ENCODE measurements at places on chromosomes 16 and 17.

DNA sequence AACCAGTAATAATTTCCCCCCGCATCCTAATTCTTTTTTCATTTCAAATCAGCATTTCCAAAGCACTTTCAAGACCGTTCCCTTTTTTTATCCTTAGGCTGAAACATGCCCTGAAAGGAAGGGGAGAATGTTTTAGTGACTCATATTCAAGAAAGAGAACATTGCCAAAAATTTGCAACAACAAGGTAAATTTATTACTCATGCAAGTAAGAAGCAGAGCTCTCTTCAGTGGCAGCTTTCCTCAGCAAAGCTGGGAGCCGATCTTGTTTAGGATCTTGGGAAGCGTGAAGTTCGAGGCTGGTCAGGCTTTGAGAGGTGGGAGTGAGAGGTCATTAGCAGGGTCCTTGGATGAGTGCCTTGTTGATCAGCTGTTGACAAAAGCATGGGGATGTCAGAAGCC lies 129.5 kb downstream of the PRKCA start:
- no peak for DNase-seq

- DNase-seq, result no peak
These were observed 6.3 kb downstream of the SLC38A7 start for GRCh38 chr16:58678269-58678668.

GRCh38 chr16:89137666-89138512 lies 33.7 kb upstream of the CDH15 start:
- no peak for DNase-seq

DNA sequence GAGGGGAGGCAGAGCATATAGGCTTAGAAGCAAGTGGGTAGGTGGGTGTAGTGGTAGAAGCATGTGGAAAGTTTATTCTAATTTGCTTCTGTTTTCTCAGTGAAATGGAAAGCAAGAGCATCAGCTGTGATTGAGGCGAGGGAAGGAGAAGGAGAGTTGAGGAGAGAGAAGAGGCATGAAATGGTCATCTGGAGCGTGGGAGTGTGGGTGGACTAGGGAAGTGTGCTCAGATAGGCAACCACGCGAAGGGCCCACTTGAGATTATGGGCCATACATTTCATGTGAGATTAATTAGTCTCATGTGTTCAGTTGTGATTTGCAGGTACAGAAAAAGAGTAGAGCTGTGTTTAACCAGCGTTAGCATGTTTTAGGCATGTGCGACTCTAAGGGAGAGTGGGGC lies 20.8 kb upstream of the CDC6 start:
- DNase-seq, result no peak

- DNase-seq, result no peak
These were observed 542.4 kb upstream of the C16orf82 start for GRCh38 chr16:26524281-26524680.

- no peak for DNase-seq
These were observed 32.0 kb downstream of the ABCC1 start for GRCh38 chr16:15981382-15981781.

GRCh38 chr16:23966597-23967394 lies 131.0 kb downstream of the PRKCB start:
- no peak for DNase-seq

DNA sequence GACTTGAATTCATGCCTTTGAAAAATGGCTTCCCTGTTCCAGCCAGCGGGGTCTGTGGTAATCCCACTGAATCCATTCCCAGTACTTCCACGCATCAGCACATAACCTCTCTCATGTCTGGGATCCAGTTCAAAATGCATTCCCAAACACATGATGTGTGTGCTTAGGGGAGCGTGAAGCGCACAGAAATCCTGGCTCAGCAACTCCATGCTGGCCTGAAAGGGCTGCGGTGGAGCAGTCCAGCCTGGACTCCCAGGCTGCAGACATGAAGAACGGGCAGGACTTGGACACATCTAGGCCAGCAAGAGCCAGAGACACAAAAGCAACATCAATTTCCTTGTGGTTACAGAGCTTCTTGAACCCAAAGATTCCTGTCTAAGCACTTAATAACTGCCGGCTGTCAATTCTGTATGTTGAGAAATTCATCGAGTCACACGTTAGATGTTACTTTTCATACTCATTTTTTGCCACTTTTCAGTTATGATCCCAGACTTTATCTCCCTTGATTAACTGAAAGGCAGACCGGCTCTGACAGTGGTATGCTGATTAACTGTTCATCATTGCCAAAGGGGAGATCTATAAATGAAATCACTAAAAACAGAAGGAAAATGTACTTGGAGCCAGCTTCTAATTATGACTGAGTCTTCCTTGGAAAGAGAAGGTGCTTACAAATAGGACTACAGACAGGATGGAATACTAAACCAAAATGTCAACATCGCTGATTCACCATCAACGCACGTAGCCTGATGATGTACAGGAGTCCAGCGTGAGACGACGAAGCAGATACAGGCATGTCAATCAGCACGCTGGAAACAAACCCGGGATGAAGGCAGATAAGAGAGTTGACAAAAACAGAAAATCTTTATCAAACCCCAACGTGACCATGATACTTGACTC lies 23.0 kb downstream of the NSMCE1 start:
- no peak for DNase-seq

DNA sequence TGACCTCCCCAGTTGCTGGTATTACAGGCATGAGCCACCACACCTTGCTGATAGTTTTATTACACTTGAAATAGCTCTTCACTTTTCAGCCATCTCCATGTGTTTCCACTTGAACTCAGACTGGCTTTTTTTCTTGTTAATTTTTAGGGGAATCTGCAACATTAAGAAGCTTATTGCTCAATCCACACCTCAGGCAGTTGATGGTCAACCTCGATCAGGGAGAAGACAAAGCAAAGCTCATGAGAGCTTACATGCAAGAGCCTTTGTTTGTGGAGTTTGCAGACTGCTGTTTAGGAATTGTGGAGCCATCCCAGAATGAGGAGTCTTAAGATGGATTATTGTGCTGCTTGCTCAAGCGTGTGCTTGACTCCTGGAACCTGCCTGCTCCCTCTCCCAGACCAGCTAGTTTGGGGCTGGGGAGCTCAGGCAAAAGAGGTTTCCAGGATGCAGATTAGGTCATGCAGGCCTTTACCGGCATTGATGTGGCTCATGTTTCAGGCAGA lies 8.6 kb downstream of the ZNHIT3 start:
- DNase-seq, result no peak

- DNase-seq, result no peak
These were observed 196.0 kb downstream of the RAB11FIP4 start for GRCh38 chr17:31587462-31587861.

DNA sequence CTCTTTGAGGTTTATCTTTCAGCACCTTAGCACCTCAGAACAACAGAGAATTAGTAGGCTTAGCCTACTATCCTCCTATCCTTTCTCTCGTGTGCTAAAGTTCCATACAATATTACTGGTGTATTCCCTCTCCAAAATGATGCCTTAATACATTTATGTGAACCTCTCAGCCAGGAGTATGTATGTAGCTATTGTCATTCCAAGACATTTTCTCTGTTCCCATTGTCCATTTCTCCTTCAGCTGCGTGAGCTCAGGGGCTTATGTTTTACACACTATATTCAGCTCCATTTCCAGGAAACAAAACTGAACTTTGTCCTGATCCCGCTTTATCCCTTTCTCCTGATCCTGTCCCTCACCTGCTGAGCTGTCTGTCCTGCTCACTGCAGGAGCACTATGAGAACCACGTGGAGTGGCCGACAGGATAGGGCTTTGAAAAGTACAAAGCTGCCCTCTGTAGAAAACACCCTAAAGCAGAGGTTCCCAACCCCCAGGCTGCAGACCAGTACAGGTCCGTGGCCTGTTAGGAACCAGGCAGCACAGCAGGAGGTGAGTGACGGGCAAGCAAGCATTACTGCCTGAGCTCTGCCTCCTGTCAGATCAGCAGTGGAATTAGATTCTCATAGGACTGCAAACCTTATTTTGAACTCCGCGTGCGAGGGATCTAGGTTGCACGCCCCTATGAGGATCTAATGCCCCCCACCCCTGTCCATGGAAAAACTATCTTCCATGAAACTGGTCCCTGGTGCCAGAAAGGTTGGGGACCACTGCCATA lies 55.7 kb downstream of the CENPV start:
- DNase-seq, result no peak

DNA sequence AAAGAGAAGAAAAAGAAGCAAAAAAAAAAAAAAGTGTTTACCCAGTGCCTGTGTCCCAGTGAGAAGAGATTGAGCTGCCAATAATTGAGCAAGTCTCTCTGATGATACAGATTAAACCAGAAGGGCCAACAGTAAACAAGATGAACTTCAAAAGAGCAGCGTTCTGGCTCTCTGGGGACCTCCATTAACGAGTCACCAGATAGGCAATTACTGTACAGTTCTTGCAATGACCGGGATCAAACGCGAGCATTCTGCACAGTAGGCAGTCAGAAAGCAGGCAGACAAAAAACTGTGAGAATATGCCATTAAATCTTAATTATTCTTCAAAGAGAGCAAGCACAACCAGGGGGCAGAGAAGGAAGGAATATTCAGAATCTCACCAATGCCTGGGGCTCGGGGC lies 626.1 kb downstream of the TMEM114 start:
- DNase-seq, result no peak

- no peak for DNase-seq
These were observed 664.8 kb upstream of the EEF2KMT start for GRCh38 chr16:5762362-5762761.

- DNase-seq, result no peak
These were observed 11.6 kb downstream of the HBQ1 start for GRCh38 chr16:191831-192230.

DNA sequence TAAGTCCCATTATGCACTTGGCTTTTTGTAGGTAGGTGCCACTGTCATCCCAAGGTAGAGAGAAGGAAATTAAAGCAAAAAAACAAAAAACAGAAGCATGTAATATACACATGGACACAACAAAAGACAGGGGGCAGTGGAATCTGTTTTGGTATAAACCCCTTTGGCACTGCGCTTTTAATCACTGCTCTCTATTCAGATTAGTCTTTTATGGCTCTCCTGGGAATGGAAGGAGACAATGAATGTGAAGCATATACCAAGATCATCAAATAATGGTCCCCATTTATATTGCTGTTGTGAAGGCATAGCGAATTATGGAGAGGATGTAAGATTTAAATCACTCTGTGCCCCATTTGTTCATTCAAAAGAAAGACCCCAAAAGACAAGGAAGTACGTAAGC lies 17.4 kb downstream of the CDH11 start:
- DNase-seq, result no peak

DNA sequence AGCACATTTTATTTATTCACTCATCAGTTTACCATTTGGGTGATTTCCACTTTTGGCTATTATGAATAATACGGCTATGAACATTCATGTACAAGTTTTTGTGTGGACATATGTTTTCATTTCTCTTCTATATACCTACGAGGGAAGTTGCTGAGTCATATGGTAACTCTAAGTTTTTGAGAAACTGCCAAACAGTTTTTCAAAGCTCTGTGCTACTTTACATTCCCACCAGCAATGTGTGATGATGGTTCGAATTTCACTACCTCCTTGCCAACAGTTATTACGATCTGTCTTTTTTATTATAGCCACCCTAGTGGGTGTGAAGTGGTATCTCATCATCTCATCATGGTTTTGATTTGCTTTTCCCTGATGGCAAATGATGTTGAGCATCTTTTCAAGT lies 63.7 kb upstream of the MRTFB start:
- DNase-seq, result no peak

DNA sequence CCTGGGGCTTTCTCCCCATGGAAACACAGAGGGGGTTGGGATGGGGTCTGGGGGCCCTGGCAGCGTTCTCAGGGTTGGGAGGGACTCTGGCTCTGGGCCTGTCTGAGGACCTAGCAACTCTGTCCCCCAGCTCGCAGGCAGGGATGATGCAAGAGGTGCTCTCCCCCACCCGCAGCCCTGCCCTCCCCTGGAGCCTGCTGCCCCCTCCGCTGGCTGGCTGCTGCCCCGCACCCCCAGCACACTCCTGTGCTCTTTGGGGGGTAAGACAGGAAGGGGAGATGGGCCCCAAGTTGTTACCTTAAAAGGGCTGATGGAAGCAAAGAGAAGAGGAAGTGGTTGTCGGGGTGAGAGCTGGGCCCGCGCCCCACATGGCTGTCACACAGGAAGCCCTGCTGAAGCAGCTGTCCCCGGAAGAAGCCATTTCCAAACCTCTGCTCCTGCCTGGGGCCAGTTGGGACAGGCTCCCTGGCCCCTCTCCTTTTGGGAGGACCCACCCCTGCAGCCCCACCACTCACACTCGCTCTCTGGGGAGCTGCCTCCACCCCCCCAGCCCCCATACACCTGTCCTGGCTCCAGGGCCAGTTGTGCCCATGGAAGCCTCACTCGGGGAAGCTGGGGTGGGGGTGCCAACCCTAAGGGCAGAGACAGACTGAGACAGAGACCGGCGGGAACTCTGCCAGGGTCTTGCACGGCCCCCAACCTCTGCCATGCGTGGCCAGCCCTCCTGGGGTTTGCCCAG lies 2.5 kb downstream of the CORO1A start:
- peak; percentile 74 for DNase-seq

- DNase-seq, result no peak
These were observed 654 bp downstream of the LASP1 start for GRCh38 chr17:38870259-38871165.

GRCh38 chr17:42378959-42379594 lies 9.2 kb downstream of the STAT3 start:
- DNase-seq, result no peak

- no peak for DNase-seq
These were observed 51.5 kb downstream of the B9D1 start for GRCh38 chr17:19311016-19311415.

DNA sequence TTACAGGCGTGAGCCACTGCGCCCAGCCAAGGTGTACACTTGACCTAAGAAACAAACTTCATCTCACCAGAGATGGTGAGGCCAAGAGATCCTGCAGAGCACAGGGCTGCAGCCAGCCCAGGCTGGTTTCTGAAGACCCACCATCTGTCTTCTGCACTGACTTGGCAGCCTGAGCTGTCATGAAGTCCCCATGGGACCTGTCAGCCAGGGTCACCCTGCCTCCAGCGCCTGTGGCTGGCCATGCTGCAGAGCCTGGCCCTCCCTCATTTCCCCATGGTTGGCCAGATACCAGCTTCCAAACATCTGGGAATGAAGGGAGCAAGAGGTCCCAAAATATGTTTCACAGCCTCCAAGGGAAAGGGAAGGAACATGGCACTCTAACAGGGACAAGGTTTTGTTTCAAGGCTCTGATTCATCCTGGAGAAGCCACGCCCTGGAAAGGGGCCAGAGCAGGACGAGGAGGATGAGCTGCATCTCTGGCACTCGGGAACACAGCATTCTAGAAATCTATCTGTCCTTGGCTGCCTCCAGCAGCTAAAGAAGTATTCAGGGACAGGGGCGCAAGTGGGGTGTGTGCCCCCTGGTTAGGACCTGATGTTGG lies 45.3 kb downstream of the DDX19A start:
- no peak for DNase-seq

GRCh38 chr17:49748223-49748622 lies 15.7 kb downstream of the FAM117A start:
- DNase-seq, result no peak

DNA sequence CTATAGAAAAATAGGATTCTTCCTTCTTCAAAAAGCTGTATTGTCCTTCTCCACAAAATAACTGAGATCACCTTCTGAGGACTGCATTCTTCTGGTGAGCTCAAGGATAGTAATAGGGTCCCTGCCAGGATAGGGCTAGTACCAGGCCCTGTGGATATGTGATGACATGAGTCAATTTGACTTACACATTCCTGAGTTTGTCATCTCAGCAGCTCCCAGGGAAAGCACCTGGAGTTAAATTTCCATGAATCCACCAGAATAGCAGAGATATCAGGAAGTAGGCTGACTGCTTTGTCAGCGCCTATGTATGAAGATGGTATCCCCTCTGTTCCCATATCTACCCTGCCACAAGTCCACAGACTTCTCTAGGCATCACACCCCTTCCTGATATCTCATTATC lies 225.8 kb downstream of the PMP22 start:
- DNase-seq, result no peak
